ENCODE measurements at places on chromosomes 3 and 15.

DNA sequence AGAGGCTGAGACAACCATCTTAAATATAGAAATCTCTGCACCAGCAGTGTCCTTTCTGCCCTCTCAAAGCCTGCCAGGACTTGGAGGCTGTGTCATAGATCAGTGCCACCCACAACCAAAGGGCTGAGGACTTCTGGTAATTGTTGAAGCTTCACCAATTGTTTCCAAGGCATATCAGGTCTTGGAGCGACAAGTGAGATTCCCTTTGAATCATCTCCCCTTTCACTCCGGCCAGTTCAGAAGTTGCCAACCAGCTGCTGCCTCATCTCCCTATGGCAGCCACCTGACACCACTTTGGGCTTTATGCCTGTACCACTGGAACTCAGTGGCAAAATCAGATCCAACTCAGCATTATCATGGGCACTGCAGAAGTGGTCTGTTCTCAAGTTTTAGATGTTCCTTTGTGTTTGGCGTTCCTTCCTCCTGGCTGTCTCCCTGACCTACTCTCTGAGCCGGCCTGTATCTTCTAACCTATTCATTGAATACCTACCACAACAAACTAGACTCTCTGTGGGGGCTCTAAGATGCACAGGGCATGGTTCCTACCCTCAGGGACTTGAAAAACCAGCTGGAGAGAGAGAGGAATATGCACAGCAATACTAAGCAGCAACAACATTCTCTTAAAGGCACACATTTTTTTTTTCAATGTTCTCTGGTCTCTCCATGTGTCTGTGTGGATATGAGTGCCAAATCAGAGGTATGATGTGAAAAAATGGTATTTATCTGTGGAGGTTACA lies 90.8 kb upstream of the PFN2 start:
- DNase-seq = no peak

DNA sequence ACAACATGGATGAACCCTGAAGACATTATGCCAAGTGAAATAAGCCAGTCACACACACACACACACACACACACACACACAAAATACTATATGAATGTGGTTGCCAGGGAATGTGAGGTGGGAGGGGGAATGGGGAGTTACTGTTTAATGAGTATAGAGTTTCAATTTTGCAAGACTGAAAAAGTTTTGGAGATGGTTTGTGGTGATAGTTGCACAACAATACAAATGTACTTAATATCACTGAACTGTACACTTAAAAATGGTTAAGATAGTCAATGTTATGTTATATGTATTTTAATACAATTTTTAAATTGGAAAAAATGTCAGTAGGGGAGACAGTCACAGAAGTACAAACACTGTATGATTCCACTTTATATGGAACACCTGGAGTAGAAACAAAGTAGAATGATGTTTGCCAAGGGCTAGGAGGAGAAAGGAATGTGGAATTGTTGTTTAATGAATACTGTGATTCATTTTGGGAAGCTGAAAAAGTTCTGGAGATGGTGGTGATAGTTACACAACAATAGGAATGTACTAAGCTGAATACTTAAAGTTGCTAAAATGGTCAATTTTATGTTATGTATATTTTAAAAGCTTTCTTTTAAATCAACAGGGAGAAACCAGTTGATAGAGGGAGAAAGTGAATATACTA lies 76.6 kb downstream of the RPL39L start:
- DNase-seq = no peak

GRCh38 chr3:47899495-47900108 lies 96.7 kb downstream of the DHX30 start:
- no peak for DNase-seq

- peak; percentile 65 for DNase-seq
These were observed 40.5 kb upstream of the ROPN1 start for GRCh38 chr3:124032311-124032880.

- no peak for DNase-seq
These were observed 4.4 kb upstream of the RASA2 start for GRCh38 chr3:141482245-141482922.

DNA sequence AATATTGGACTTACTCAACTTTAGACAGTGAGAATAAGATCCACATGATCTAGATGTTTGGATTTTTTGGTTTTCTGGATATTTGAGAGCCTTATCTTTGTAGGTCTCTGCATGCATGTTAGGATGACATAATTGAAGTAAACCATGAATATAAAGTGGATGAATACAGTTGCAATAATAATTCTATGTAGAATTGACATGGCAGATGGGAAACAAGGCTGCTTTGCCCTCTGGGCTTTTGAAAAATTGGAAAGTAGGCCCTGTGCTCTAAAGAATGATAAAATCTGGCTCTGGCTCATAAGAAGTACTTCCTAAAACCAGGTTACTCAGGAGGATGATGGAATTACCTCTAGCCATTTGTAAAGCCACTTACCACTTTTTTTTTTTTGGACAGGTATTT lies 86.9 kb downstream of the ZNF609 start:
- no peak for DNase-seq

- no peak for DNase-seq
These were observed 1.3 kb upstream of the SYN2 start for GRCh38 chr3:12002912-12003311.

DNA sequence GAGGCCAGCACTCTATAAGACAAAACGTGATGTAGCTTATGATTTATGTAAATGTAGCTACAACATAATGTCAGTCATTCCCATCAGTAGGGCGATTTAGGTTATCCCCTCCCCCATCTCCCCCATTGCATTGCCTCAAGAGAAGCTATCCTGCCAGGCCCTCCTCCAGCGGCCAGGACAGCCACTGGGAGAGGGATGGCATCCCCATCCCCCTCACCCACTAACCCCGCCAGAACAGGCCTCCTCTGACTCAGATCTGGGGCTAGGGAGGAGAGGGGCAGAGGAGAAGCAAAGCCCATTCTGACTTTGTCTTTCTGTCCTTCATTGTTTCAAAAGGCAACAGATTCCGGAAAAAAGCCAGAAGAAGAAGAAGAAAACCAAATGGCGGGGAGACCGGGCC lies 32.6 kb upstream of the ESYT3 start:
- no peak for DNase-seq

DNA sequence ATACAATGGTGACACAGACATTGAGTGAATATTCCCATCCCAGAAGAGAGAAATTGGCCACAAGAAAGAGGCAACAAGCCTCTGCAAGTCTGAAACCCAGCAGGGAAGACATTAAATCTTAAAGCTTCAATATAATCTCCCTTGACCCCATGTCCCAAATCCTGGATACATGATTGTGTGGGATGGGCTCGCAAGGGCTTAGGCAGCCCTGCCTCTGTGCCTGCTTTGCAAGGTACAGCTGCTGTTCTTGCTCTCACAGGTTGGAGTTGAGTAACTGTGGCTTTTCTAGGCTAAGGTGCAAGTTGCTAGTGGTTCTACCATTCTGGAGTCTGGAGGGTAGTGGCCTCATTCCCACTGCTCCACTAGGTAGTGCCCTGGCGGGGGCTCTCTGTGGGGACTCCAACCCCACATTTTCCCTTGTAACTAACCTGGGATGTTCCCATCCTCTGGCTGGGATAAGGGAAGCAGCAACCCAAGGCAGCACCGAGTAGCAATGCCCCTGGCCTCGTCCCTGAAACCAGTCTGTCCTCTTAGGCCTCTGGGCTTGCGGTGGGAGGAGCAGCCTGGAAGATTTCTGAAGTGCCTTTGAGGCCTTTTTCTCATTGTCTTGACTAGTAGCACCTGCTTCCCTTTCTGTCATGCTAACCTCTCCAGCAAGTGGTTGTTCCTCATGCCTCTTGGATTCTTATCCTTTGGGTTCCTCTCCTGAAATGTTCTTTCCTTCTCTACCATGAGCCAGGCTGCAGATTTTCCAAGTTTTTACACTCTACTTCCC lies 90.0 kb downstream of the FAM174B start:
- no peak for DNase-seq

DNA sequence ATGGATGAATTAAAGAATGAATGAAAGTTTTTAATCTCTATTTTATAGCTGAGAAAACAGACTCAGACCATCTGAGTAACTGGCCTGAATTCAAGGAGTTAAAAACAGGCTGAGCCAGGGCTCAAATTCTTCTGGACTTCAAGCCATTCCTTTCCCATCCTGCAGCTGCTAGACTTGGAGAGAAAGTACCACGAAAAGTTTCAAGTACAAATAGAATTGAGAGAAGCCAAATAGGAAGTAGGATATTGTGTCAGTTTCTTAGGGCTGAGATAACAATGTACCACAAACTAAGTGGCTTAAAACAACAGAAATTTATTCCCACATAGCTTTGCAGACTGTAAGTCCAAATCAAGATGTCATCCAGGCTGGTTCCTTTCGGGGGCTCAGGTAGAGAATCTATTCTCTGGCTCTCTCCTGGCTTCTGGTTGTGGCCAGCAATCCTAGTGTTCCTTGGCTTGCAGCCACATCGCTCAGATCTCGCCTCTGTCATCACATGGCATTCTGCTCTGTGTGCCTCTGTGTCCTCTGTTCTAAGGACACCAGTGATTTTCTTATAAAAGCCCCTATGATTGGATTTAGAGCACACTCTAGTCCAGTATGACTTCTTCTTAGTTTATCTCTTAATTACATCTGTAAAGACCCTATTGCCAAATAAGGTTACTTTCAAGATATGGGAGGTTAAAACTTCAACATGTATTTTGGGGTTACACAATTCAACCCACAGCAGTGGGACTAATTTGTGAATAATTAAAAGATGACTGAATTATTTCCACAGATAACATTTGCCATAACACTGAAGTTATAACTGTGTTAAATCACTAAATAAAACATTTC lies 25.7 kb upstream of the GOLIM4 start:
- no peak for DNase-seq

DNA sequence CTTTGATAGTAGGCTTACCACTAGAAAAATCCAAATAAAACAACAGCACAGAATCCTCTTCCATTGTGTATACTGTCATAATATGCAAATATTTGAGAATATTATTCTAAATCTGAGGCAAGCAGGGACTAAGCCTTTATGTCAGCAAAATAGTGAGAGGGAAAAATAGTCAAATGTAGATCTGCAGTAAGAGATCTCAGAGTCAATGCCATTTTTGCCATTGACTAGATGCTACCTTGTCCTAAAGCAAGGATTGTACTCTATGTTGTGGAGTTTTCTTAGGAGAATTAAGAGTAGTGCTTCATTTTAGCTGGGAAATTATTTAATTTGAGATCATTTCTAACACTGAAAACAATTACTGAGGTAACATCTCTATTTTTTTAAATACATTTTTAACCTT lies 50.2 kb downstream of the IQCH start:
- DNase-seq = no peak

GRCh38 chr3:10781981-10782380 lies 34.0 kb upstream of the SLC6A11 start:
- no peak for DNase-seq

- DNase-seq = no peak
These were observed 46.1 kb upstream of the TMEM158 start for GRCh38 chr3:45272032-45272810.

DNA sequence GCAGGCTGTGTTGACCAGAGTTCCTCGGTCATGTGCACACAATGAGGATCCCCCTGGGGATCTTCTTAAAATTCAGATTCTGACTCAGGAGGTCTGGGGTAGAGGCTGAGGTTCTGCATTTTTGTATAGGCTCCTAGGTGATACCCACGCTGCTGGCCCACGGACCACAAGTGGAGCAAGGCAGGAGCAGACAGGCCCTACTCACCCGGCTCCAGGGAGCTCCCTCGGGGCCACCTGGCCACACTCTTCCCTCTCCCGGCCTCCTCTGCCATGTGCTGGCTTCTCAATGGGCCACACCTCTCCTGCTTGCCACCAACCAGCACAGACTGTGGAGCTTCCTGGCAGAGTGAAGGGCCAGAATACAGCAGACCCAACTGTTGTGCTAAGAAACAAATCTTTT lies 23.9 kb downstream of the GP9 start:
- no peak for DNase-seq

GRCh38 chr3:33391255-33391995 lies 48.8 kb downstream of the UBP1 start:
- no peak for DNase-seq

DNA sequence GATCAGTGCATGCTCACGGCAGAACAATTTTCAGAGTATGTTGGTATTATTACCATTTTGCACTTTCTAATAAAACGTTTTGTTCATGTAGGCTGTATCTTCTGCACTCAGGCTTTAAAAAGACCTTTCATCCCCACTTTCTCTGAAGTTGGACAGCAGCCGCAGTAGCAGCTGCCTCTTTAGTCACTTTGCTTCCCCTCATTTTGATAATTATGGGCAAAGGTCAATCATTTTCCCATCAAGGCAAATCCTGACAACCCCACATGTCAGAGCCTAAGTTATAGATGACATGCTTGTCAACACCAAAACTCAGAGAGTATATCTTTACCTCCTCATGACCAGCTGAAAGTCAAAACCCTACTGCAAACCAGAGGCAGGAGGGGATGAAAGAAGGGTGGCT lies 99.7 kb downstream of the ROBO2 start:
- DNase-seq = no peak

- no peak for DNase-seq
These were observed 536.4 kb downstream of the UNC13C start for GRCh38 chr15:54514601-54515000.

DNA sequence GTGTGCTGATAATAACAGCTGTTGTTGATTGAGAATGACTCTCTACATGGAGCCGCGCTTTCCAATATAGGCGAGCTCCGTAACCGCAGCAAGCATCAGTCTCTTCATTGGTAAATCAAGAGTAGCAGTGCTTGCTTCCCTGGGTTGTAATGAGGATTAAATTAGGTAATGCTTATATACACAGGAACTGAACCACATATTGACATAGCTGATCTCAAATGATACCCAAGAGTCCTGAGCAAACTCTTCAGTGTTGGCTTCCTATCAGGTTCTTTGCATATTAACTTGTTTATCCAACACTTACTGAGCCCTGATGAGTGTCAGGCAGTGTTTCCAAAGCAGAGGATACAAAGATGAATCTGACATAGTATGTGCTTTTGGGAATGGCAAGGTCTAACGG lies 46.4 kb upstream of the SLCO3A1 start:
- DNase-seq = no peak

- DNase-seq = peak; percentile 73
These were observed 17.7 kb downstream of the EEFSEC start for GRCh38 chr3:128170866-128171516.

DNA sequence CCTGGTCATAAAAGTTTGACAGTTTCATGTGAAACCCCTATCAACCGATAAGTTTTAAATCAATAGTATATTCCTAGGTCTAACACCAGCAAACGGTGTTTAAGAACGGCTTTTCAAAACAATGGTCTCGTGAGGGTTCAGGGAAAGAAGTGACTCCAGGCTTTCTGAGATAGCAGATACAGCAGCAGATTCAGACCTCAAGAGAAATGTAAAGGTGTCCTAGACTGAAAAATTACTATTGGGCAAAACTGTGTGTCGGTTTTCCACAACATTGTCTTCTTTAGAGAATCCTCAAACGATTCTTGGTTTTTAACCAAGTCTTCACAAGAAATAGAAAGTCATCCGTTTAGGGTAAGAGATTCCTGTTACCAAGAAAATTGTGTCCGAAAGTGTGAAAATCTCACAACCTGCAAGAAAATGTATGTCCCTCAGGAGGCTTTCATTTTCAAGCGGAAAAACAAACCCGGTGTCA lies 1.2 kb downstream of the SETD2 start:
- no peak for DNase-seq

GRCh38 chr3:152403632-152404066 lies 134.9 kb downstream of the MBNL1 start:
- DNase-seq = no peak

GRCh38 chr3:75001330-75001729 lies 386.9 kb upstream of the CNTN3 start:
- DNase-seq = peak; percentile 38

Measured in D341Med (cell line).